Stimulated activated CD4-positive, alpha-beta T cell treated with anti-CD3 and anti-CD28 coated beads, Interleukin-15, amount 100 ng/mL, for 1 hour (primary cell): ENCODE measurements at places on chromosomes 3 and 15.

- DNase-seq, result no peak
Observed at GRCh38 chr3:186080849-186081438, 27.9 kb downstream of the ETV5 start.

DNA sequence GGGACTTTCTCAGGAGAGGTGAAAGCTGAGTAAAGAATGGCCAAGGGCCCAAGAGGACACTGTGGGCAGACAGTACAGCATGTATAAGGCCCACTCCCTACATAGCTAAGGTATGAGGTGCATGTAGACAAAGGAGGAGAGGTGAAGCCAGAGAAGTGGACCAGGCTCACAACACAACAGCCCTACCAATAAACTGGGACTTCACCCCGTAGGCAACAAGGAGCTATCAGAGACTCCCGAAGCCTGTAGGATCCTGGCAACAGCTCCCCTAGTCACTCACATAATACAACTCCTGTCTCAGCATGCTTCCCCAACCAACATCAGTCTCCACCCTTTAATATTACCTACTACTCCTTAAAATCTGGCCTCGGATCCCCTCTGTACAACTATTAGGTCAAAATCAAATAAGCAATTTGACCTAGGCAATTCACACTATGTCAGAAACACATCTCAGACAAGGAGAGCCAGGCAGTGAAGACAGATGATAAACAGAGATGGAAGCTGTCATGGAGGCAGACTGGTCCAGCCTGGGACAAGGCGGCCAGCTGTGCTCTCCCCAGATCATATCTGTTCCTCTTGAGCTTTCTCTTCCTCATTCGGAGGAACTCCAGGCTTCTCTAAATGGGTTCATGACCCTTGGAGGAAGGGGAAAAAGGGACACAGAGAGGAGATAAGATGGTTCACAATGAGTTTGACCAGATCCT lies 1.4 kb downstream of the XXYLT1 start:
- no peak for DNase-seq

- DNase-seq, result no peak
Observed at GRCh38 chr3:32440611-32441350, 49.1 kb downstream of the CMTM7 start.

DNA sequence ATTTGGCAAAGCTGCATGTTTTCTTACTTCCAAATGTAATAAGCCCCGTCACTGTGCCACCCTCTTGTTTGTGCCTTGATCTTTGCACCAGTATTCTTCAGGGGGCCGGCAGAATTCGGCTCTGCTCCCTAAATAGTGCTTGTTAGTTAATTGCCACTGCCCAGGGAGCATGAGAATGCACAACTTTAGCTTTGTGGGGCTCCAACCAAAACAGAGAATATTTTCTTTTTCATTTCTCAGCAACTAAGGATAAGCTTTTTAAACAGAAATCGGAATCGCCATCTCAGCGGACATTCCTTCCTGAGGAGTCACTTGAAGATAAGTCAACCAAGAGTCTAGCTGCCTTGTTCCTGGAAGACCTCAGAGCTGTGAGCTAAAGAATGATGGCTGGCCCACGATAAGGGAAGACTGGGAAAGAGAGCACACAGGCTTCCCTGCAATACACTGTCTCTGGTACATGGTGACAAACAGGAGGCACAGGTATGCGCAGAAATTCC lies 106.0 kb downstream of the LRIG1 start:
- no peak for DNase-seq

DNA sequence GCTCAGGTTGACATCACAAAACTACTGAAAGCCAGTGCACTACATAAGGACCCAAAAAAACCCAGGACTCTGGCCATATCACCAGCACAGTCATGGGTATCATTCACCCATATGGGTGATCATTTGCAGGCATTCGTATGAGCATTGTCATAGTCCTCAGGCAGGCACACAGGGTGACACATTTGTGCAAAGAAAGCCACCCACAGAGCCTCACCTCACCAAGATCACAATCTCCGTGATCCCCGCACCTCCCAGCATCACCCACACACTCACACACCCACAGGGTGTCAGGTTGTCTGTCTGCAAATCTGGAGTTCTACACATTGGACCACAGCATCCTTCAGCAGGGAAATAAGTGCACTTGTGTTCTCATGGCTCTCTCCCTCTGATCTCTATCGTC lies 166.0 kb upstream of the LPP start:
- DNase-seq, result no peak
